ENCODE measurements at places on chromosomes 2 and 18.
A peak's percentile ranks its signal among the peaks of the same experiment; 100 is the strongest.

DNA sequence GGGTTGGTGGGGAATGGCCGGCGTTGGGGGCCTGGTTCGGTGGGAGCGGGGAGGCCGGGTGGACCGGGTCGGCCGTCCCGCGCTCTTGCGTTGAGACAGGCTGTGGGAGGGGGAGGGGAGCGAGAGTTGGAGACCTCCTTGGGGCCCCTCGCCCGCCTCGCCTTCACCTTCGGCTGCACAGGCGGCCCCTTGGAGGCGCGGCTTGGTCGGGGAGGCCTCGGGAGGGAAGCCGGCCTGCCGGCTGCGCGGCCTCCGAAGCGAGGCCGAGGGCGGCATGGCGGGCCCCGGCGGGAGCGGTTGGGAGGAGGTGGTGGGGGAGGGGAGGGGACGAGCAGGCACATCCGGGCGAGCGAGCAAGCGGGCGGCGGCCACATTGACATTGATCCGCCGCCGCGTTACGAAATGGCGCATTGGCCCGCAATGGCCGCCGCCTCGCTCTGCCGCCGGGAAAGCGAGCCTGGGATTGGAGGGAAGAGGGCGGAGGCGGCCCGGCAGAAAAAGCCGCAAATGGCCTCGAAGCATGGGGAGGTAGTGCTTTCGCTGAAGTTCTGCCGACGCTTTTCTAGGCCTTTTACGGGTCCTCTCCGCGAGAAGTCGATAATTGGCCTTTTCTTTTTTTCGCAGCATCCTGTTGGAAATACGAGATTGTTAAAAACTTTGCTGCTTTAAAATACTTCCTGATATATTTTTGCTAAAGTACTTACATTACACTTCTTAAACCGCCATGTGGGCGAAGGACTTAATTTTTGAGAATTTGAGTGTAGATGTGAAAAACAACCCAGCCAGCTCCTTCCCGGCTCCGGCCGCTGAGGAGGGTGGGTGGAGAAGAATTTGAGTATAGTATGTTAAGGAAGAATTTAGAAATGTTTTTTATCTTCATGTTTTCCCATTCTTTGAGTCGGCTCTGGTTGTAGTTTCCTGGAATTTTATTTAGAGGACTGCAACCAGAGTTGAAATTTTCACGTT is 580 bp downstream of the HNRNPA3 start:
- peak; percentile 93 for DNase-seq

GRCh38 chr18:22224339-22224738 is 55.0 kb downstream of the GATA6 start:
- DNase-seq, result no peak

DNA sequence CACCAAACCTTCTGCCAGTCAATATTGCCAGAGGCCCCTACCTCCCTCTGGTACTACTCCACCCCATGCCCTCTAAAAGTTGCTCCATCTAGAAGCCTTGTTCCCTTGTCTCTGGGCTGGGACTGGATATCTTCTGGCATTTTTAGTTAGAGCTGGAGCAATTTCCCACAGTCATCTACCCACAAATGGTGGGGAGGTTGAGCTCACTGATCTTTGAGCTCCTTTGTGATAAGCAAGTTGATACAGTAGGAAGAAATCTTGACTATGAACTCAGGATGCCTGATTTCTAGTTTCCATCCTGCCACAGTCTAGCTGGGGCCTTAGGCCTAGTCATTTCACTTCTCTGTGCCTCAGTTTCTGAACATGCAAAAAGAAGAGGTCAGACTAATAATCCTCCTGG is 155.0 kb downstream of the MAIP1 start:
- no peak for DNase-seq

DNA sequence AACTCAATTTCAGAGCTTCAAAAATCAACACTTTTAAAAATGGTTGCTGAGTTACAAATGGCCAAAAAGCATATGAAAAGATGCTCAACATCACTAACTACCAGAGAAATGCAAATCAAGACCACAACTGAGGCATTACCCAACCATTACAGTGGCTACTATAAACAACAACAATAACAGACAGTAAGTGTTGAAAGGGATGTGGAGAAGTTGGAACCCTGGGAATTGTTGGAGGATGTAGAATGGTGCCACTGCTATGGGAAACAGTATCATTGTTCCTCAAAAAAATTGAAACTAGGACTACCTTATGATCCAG is 173.3 kb upstream of the SPRED2 start:
- no peak for DNase-seq

GRCh38 chr2:231554748-231555545 is 24.7 kb upstream of the NMUR1 start:
- no peak for DNase-seq

DNA sequence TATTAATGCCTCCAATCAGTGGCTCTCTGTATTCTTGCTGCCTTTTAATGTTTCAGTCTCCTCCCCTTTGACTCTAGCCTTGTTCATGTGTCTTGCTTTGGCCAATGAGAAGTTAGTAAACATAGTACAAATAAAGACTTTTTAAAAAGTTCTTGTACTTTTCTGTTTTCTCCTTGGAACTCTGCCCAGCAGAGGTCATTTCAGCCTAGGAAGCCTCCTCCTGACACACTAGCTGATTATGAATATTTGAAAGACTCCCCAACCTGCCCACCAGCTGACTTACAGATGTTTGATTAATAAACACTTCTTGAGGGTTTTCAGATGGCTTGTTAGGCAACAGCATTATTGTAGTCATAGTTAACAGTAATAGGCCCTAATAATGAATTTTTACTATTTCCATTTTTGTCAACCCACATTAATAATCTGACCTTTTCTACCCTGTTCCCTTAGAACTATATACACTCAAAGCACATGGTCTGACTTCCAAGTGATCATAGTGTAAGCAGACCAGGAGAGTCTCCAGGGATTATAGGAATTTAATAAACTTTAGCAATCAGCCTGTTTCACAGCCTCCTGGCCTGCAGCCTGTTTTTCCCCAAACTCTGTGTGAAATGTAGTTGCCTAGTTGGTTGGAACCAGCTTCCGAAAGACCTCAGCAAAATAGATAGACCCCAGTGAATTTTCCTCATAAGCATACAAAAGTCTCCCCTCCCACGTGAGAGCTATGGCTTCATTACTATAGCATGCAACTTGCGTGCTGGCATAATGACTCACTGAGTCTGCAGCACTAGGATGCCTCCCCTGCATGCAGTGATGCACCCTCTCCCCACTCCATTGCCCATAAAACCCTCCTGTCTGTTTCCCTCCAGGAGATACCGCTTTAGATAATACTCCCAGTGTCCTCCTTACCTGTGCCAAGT is 670.7 kb upstream of the ZNF804A start:
- DNase-seq, result no peak

- DNase-seq, result no peak
Measured at GRCh38 chr2:126154256-126154785, 501.6 kb upstream of the GYPC start.

DNA sequence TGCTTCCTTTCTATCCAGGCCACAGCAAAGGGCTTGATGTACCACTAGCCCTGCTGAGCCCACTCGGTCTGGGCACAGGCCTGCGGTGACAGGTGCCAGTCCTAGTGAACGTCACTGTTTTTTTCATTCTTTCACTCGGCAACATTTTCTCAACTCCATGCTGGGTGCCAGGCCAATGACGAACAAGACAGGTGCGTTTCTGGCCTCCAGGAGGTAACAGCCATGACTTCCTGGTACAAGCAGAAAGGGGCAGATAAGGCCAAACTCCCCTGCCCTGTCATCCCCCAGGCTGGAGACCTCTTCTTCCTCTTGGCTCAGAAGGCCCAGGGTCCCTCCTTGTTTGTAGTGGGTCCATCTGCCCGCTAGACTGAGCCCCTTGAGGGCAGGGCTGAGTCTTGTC is 55.7 kb upstream of the OTOF start:
- DNase-seq, result no peak

DNA sequence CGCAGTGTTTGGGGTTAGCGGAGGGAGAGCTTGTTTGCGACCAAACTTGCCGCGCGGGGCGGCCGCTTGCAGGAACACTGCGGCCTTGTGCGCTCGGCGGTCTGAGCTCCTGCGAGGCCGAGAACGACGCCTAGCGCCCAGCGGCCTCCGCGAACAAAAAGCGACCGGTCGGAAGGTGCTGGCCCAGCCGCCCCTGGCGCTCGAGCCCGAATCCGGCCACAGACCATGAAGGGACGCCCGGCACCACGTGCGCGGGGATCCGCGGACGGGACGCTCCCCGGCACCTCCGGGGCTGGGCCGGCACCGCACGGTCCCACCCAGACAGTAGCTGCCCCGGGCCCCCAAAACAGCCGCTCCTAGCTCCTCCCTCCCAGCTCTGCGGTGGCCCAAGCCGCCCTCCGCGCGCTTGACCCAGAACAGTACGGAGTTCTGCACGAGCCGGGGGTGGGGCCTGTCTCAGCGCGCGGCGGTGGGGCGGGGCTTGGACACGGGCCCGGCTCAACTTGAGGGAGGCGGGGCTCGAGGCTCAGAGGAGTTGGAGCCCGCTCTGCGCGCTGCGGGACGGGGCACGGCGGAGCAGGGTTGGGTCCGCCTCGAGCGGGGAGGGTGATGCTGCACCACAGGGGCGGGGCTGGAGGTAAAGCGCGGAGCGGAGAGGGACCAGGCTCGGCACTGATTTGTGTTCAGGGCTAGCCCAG is 664 bp upstream of the IMPA2 start:
- DNase-seq, result peak; percentile 93

DNA sequence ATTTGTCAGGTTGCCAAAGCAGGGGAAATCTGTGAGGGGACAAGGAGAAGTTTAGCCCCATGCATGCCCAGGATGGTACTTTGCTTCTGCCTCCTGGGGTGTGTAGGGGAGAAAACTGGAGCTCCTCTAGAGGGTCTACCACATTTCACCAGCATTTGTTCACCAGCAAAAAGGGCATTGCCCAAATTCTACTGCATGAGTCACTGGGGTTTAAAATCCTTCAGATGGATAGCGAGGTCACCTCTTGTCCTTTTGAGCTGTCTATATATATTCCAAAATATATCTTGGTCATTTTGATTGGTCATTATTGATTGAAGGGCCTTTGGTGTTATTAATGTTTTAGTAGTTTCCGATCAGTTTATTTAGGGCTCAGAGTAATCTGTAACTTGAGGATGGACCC is 18.7 kb downstream of the FHOD3 start:
- no peak for DNase-seq

DNA sequence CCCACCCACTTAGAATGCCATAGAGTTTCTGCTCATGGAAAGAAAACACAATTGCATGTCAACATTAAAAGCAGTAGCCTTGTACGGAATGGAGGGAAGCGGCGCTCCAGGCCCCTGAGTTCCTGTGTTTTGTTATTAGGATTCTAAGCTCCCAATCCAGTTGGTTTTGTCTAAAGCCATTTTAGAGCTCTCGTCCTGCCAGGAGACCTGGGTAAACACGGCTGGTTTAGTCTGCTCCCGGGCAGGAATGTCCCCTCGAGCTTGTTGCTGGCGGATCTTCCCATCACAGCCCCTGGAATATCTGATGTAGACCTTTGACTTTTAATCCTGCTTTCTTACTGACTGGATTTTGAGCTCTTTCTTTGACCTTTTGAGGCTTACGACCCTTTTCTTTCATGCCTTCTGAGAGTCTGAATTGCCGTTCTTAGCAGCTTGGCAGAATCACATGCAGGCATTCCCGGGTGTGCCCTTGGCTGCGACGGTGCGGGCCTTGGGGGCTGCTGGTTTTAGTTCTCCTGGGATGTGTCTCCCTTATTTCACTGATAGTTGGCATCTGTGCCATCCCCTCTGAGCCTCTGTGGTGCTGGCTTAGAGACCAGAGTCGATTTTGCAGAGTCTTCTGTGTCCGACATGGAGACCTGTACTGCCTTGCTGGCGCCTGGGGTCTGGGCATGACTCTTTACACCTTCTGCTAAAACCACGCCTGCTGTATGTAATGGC is 25.4 kb downstream of the GREB1 start:
- DNase-seq, result no peak

DNA sequence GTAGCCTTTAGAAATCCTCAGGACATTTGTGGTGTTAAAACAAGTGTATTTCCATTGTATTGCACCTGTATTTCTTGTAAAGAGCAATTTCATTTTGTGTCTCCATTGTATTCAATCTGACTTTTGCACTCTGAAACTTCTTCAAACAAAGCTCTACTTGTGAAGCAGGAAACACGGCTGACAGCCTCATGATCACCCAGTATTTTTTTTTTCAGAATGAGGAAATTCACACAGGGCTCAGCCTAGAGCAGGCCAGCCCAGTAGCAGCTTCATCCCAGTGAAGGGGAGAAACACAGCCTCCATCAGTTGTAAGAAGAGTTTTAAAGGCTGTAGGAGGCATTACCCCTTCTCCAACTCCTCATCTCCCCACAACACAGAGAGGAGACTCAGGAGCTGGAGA is 175.9 kb upstream of the KLHL29 start:
- no peak for DNase-seq

- no peak for DNase-seq
Measured at GRCh38 chr2:23286758-23287704, 97.9 kb upstream of the KLHL29 start.

DNA sequence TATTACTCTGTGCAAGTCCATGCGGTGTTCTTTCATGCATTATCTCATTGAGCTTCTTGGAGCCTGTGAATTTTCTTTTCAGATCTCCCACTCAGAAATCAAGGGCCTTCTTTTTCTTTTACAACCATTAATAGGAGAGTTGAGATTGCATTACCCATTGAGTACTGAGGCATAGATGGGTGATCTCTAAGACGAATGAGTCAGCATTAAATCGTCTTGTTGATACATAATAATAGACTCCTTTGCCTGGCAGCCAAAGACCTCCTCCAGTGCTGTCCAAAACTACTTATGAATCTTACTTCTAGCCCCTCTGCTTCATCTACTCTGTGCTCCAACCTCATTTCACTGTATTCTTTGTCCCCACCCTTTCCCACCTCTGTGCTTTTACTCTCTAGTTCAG is 180.5 kb downstream of the AGPS start:
- DNase-seq, result no peak

DNA sequence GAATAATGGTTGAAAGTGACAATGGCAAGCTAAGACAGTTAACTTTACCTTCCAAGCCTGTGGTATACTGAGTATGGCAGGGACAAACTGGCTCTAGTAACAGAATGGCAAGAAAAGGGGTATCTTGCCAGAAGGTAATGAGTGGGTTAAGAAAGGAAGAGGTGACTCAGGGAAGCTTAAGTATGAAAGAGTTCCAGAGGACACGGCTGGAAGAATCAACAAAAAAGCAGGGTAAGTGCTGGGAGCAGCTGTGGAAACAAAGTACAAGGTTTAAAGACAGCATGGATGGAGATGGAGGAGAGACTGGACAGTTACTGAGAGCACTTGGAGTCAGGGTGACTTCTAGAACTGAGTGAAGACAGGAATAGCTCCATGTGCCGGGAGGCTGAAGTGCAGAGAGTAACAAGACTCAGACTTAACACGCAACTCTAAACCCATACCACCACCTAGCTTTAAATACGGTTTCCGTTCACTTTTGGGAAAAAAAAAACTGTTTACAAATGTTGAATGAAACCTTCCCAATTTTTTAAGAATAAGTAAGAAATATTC is 69.0 kb downstream of the REV1 start:
- DNase-seq, result no peak

GRCh38 chr2:108921096-108922030 is 67.7 kb downstream of the EDAR start:
- DNase-seq, result no peak

- no peak for DNase-seq
Measured at GRCh38 chr2:153005071-153005730, 286.8 kb downstream of the ARL6IP6 start.

DNA sequence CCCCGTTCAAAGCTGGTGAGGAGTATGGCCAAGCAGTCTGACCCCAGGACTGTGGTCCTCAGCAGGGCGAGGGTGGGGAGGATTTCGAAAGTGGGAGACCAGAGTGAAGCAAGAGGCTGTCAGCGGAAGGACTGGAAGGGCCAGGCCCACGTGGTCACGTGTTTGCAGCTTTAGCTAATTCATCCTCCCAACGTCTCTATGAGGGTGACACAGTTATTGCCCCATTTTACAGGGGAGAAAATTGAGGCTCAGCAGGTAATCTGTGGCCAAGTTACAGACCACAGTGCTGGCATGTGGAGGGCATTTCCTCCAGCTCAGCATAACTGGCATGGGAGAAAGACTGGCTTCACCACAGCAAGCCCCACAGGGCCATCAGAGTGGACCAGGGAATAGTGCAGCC is 45.4 kb upstream of the LTBP1 start:
- no peak for DNase-seq
